ENCODE measurements at places on chromosomes 1 and 21.

DNA sequence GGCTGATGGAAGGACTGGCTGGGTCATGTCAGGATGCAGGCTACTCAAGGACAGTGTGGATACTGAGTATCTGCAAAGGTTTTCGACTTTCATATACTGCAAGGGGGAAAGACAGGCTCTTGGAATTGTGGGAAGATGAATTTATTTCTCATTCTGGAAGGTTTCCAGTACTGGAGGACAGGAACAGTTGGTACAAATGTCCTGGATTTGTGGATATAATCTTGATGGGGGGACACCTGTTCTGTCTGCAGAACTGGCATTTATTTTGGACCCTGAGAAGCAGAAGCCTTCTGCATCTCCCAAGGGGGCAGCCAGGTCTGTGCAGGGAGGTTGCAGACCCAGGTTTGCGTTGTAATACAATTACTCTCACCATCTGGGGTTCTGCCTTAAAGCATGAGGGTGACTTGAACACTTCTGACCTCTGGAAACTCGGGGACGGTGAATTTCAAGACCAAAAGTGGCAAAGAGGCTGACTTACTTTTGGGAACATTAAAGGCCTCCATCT, 65.8 kb downstream of the NOS1AP start:
- DNase-seq: no peak

- DNase-seq: peak; percentile 21
Measured at GRCh38 chr21:34996304-34997101, 52.6 kb downstream of the RUNX1 start.

- no peak for DNase-seq
Measured at GRCh38 chr1:192747301-192747700, 61.5 kb upstream of the RGS2 start.

GRCh38 chr1:63618011-63618410, 24.8 kb downstream of the PGM1 start:
- DNase-seq: no peak

GRCh38 chr21:32979598-32980268, 46.0 kb upstream of the OLIG2 start:
- DNase-seq: no peak

DNA sequence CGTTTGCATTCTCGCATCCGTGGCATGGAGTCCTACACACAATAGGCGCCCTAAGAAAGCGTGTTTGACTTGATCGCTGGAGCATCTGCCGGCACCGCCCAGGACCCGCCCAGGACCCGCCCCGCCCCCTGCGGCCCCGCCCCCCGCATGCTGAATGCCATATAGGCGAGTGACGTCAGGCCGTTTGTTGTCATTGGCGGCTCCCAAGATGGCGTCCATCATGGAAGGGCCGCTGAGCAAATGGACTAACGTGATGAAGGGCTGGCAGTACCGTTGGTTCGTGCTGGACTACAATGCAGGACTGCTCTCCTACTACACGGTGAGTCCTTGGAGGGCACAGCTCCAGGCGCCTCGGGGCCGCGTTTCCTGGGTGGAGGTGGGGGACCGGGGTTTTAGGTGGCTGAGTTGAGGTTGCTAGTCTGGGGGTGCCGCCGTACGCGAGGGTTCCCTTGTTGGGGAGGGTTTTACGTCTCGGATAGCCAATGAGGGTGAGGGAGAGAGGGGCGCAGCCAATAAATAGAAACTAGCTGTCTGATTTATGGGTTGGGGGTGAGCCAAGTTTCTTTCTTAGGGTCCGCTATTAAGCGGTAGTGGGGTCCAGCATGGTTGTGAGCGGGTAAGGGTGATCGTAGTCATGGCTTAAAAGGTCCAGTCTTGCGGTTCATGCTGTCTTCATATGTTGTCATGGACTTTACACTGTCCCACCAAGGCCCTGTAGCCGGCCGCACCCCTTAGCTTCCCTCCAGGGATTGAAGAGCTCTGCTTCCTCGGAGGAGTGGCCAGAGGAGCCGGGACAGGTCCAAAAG, at the start of gene OSBPL9:
Gene OSBPL9, plus strand, starts transcription at position 190 of the 806 bp plus-strand sequence. Its CDS starts 19 bp downstream, at position 209.
- DNase-seq: peak; percentile 88

GRCh38 chr1:61403679-61404596, 321.0 kb downstream of the TM2D1 start:
- no peak for DNase-seq

- no peak for DNase-seq
Measured at GRCh38 chr1:88284066-88284465, 400.0 kb upstream of the PKN2 start.

- no peak for DNase-seq
Measured at GRCh38 chr1:62269439-62269838, 49.8 kb downstream of the KANK4 start.

Data from stimulated activated CD4-positive, alpha-beta T cell treated with anti-CD3 and anti-CD28 coated beads, Interleukin-1b, Interleukin-23, amount 100 ng/mL, for 48 hours (primary cell).